Activated T-cell treated with anti-CD3 and anti-CD28 coated beads, Interleukin-2, amount 50 U/mL, for 1 hour (primary cell): ENCODE measurements at places on chromosomes 1 and 21.

DNA sequence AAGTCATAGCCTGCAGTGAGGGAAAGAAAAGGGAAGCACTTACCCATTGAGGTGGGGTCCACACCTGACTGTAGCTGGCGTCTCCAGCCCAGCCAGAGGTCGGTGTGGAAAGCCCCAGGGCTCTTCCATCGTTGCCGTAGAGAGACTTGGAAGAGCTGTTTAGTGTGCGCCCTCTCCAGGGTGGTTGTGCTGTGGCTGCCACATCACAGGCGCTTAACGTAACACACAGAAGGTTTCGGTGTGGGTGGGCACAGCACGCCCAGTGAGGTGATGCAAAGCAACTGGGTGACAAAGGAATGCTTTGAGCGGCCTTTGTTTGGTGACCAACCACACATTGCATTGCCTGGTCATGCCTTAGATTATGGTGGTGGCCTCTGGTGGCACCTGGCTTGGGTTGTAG is 36.8 kb upstream of the KIF1B start:
- no peak for DNase-seq

DNA sequence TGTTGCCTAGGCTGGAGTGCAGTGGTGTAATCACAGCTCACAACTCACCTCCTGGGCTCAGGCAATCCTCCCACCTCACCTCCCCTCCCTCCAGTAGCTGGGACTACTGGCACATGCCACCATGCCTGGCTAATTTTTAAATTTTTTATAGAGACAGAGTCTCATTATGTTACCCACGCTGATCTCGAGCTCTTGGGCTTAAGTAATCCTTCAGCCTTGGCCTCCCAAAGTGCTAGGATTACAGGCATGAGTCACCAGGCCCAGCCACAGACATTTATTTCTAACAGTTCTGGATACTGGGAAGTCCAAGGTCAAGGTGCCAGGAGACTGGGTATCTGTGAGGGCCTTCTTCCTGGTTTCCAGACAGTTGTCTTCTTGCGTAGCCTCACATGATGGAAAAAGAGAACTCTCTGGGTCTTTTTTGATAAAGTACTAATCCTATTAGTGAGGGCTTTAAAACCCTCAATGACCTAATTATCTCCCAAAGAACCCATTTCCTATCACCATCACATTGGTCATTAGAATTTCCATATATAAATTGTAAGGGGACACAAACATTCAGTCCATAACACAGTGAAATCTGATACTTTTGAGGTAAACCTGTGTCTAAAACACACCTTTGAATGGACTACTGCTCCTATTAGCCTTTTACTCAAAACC is 67.9 kb downstream of the PHACTR4 start:
- DNase-seq = no peak

- no peak for DNase-seq
These were observed 21.9 kb upstream of the EEIG2 start for GRCh38 chr1:108537976-108538375.

- no peak for DNase-seq
These were observed 76.4 kb upstream of the LYST start for GRCh38 chr1:235942979-235943575.

DNA sequence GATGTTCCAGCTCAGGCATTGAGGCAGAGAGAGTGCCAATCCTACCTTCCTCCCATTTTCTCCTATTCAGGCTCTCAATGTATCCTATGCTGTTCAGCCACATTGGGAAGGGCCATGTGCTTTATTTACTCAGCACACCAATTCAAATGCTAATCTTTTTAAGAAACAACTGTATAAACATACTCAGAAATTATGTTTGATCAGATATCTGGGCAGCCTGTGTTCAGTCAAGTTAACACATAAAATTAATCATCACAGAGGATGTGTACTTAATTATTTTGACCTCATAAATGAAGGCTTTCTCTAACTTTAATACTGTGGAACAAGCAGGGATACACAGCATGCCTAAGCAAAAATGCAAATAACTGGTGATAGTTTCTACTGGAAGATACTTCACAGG is 149.8 kb downstream of the NCAM2 start:
- no peak for DNase-seq

DNA sequence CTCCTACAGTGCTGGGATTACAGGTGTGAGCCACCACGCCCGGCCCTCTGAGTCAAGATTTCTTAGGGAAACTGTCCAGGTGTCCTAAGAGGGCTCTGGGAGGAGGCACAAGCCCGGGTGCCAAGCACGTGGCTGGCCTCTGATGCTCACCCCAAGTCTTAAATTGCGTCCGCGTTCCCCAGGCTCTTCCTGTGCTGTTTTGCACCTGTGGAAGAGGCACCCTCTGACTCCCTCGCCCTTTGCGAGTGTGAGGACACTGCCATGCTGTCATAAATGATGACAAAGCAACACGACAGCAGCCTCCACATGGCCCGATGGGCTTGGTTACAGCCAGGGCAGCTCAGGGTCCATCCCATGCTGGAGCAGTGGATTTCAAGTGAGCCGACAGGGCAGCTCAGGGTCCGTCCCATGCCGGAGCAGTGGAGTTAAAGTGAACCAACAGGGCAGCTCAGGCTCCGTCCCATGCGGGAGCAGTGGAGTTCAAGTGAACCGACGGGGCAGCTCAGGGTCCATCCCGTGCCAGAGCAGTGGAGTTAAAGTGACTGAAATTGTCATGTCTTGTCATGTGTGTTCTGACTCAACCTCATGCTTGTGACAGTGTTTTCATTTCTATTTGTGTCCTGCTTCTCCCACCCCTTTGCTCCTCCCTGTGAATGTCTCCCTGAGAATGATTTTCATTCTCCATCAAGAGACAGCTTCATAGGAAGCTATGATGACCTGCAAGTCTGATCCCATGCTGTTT is 33.9 kb downstream of the PCNT start:
- no peak for DNase-seq

GRCh38 chr1:31639543-31639942 is 5.1 kb downstream of the PEF1 start:
- DNase-seq = no peak

DNA sequence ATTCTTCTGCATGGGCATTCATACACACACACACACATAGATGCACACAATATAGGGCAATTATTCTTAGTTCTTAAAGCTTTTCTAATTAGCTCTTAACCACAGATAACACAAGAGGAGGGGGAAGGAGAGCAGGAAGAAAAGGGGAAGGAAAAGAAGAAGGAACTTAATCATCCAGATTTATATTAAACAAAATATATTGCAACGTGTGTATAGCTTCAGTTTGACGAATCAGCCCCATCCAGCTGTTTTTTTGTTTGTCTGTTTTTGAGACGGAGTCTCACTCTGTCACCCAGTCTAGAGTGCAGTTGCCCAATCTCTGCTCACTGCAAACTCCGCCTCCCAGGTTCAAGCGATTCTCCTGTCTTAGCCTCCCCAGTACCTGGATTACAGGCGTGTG is 21.7 kb upstream of the ANKRD13C start:
- DNase-seq = no peak

DNA sequence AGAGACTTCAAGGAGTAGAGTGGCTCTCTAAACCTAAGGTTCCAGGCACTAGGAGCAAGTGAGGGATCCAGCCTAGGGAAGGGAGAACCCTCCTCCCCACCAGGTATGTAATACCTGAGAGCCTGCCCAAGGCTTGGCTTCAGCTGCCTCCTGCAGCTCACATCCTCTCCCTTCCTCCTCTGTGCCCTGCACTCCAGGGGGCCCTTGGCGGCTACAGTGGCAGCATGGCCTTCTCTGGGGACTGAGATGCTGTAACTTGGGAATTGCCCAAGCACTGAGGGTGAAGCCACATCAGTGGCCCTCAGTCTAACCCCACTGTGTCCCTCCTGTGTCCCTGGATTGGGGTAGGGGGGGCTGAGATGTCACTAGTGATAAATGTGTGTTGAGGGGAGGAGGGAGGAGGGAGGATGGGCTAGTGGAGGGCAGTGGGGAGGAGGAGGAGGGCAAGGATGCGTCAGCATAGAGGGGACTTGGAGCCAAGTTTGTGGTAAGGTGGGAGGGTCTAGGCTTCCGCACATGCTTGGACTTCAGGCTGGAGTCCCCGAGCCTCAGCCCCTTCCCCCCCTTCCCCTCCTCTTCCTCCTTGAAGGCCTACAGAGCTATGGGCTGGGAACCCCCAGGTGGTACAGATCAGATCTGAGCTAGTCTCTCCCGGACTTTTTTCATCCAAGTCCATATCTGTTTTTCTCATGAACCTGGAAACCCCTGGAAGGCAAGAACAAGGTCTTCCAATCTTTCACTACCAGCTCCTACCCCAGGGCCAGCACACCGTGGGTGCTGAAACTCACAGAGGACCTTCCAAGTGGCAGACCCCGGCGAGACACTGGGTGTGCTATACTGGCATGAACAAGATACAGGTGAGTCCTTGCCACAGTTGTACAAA is 17.5 kb downstream of the COL9A2 start:
- no peak for DNase-seq

GRCh38 chr1:40628903-40629292 is 36.6 kb downstream of the RIMS3 start:
- no peak for DNase-seq

DNA sequence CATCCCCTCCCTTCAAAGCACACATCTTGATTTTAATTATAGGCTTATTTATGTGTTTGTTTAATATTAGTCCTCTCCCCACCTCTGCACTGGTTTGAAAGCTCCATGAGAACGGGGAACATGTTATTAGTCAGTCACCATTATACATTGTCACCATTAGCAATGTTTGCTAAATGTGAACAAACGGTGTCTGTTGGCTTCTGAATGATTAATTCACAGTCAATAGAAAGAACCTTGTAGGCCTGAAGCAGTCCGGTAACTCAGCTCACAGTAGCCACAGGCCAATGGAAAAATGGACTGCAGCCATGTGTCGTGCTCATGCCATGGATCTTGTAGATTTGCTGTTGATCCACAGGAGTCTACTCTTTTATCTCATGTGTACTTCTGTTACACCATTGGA is 49.7 kb upstream of the NHLH2 start:
- no peak for DNase-seq

DNA sequence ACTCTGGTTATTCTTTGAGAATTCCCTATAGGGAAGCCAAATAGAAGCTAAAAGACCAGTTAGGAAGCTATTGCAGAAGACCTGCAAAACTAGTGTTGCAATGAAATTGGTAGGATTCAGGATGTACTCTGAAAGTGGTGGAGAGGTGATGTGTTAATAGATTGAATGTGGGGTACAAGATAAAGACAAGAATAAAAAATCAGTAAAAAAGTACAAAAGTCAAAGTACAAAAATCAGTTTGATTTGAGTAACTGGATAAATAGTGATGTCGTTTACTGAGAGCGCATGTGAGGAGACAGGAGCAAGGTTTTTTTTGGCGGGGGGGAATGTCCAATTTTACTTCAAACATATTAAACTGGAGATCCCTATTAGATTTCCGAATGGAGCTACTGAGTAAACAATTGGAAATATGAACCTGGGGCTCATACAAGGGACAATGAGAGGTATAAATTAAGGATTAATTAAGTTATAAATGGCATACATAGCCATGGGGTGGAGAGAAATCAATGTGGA is 2.5 kb upstream of the DCAF8 start:
- no peak for DNase-seq

- no peak for DNase-seq
These were observed 7.0 kb upstream of the SPATC1L start for GRCh38 chr21:46191257-46191685.

GRCh38 chr1:31576201-31576669 is at the start of gene TINAGL1:
TINAGL1 (plus strand) TSS chr1:31576515; CDS start chr1:31577149, 634 bp downstream.
- no peak for DNase-seq

DNA sequence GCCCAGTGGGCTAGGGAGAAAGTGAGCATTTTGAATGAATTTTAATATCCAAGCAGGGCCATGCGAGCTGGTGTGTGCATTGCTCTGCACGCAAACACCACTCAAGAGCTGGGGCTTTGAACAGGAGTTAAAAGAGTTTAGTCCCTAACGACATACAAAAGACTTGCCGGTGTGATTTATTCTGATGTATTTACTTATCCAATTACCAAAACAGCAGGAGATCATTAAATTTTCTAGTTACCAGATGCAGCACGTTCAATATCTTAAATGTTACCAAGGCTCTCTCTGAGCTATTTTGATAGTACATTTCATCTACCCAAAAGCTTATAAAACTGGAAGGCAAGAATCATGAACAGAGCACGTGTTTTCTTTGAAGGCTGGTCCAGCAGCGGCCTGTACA is 30.0 kb upstream of the DMRTA2 start:
- no peak for DNase-seq

DNA sequence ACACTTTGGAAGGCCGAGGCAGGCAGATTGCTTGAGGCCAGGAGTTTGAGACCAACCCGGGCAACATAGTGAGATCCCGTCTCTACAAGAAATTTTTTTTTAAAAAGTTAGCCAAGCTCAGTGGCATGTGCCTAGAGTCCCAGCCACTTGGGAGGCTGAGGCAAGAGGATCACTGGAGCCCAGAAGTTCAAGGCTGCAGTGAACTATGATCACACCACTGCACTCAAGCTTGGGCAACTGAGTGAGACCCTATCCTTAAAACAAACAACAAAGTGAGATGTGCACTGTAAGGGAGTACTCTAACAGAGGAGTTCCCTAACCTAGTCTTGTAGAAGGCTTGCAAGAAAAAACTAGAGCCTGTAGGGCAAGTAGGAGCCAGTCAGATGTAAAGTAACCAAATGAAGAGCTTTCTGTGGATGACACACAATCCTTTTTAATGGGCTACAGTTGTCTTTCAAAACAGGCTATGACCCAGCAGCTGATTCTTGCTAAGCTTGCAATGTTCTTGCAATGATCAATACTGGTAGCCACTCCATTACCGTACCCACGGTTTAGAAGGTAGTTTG is 38.0 kb upstream of the SRP9 start:
- DNase-seq = no peak

GRCh38 chr1:155598842-155599331 is 11.1 kb upstream of the MSTO1 start:
- peak; percentile 31 for DNase-seq

DNA sequence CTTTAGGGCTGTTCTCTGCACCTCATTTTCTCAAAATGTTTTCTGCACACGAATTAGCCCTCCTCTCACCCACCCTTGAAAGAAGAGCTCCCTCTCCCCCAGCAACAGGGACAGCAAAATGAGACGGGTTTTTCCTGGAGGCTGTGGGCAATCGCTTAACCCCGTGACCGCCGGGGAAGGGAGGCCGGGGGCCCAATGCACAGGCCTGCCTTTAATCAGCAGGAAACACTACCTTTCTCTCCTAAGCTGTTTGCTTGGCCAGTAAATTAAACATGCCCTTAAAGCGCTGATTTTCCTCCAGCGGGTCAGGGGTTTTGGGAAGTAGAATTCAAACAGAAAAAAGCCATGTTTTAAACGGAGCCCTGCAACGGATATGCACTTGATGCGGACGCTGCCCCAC is 114.4 kb downstream of the PRDM16 start:
- no peak for DNase-seq

DNA sequence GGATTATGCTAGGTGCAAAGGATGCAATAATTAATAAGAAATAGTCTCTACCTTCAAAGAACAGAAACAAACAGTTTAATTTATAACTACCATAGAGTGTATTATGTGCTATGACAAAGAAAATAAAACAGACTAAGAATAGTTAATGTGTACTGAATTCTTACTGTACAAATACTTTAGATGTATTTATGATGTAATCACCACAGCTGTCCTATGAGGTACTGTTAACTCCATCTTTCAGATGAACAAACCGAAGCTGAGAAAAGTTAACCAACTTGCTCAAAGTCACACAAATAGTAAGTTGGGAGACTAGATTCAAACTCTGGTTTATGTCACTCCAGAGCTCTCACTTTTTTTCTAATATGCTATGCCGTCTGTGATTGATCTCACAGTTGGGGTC is 77.0 kb upstream of the FGGY start:
- no peak for DNase-seq
